ENCODE measurements at places on chromosomes 4 and X. TPM values are rescaled to one million over a fixed set of nuclear protein-coding genes. Genes with fewer than 3 reads are reported as not detected.

- DNase-seq = peak; percentile 22
Observed at GRCh38 chr4:29081234-29081955, 1638.8 kb upstream of the PCDH7 start.

- peak; percentile 15 for DNase-seq
Observed at GRCh38 chr4:111454961-111455360, 690.3 kb upstream of the FAM241A start.

DNA sequence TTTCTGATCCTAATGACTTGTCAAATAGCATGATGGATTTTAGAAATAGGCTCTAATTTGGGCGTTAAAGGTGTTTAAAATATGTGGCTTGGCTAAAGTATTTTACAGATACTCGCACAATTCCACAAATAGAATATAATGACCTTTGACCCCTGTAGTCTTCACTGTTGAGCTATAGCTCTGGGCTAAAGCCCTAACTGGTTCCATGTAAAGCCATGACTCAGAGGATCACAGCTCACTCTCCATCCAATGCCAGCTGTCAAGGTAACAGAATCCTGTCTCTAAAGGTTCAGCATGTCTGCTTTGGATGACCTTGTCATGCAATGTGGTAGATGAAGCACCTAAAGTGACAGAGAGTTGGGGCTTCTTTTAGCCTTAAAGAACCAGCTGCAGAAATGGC is 42.5 kb downstream of the TLR10 start:
- peak; percentile 53 for DNase-seq

ZNF711 gene
- total RNA-seq = 2.1 TPM

MTMR8 gene
- not detected for total RNA-seq
